ENCODE measurements at places on chromosomes 3 and 15.

- no peak for DNase-seq
Observed at GRCh38 chr3:1987980-1988379, 110.7 kb upstream of the CNTN4 start.

GRCh38 chr15:63077952-63078351 is 35.4 kb downstream of the TPM1 start:
- DNase-seq: no peak

DNA sequence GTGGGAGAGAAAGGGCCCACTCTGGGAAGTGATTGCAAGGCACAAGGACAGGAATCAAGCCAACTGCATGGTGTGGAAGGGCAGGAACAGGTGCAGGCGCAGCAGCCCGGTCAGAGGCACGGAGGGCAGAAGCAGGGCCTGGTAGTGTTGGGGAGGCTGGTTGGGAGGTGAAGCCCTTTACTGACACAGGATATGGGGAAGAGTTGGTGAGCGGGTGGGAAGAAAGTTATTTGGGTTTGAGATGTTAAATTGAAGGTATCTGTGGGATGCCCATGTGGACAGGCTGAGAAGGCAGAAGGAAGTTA is 83.6 kb upstream of the ABHD2 start:
- no peak for DNase-seq

- peak; percentile 27 for DNase-seq
Observed at GRCh38 chr3:136819392-136819730, 435 bp downstream of the SLC35G2 start.

- no peak for DNase-seq
Observed at GRCh38 chr15:96254173-96254572, 76.3 kb upstream of the NR2F2 start.

DNA sequence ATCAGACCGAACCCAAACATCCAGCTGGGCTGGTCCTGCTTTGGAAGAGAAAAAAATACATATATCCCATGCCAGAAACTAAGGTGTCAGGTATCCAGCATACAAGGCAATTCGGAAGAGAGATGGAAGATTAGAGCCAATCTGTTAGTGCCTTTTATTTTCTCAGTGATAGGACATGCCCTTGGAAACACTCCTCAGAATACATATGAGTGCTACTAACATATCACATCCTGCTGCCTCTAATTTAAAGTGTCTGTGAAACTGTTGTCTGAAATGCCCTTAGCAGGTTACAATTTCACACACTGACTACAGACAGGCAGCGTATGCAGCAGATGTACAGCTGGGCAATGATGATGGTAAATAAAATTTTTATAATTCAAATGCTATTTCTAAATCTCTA is 78.9 kb downstream of the RBPMS2 start:
- DNase-seq: no peak

- no peak for DNase-seq
Observed at GRCh38 chr3:138461246-138461645, 26.8 kb downstream of the ESYT3 start.

DNA sequence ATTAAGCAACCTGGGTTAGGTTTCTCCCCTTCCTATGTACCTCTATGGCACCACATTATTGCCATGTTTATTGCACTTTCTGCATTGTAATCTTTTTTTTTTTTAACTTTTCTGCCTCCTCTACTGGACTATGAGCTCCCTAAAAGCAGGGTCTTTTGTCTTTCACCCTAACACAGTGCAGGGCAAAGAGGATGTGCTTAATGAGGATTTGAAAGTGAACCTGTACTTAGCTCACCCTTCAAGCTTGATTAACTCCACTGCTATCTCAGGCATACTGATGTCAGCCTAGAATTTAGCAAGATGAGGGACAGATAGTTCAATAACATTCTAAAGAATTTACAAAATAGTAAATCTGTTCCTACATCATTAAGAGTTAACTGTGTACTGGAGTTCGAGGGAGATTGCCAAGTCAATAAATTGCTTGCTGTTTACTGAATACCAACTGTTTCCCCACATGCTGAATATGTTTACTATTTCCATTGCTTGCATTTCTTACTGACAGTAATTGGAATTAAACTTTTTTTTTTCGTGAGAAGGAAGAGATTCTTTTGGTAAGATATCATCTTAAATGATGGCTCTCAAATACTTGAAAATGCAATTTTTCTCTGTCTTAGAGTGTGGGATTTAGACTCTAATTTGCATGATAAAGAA is 15.7 kb upstream of the PPARG start:
- DNase-seq: no peak

- peak; percentile 21 for DNase-seq
Observed at GRCh38 chr3:151008699-151009098, 36.2 kb upstream of the CLRN1 start.

GRCh38 chr3:19559724-19560442 is 374.1 kb downstream of the EFHB start:
- DNase-seq: no peak

DNA sequence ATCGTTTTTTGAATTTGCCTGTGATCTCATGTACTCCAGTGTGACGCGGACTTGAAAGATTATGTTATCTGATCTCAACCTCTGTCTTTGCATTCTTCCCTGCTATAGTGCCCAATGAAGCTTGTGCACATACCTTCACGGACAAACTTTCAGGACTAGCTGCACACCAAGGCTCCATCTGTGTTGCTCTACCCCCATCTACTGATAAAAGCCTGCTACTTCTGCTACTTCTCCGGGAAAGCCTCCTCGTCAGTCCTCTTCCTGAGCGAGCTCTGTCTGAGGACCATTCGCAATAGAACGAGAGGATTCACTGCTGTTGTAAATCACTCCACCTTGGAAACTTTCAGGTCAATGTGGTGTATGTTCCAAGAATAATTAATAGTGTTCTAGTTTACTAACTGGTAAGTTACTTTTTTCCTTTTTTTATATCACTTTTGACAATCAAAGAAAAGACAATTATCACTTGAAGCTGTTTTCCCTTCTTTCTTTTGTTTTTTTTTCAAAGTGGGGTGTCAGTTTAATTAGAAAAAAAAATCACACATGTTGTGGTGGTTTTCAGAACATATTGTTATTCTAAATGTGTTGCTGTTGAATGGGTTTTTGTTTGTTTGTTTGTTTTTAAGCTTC is 217.6 kb downstream of the ARRDC4 start:
- peak; percentile 12 for DNase-seq

DNA sequence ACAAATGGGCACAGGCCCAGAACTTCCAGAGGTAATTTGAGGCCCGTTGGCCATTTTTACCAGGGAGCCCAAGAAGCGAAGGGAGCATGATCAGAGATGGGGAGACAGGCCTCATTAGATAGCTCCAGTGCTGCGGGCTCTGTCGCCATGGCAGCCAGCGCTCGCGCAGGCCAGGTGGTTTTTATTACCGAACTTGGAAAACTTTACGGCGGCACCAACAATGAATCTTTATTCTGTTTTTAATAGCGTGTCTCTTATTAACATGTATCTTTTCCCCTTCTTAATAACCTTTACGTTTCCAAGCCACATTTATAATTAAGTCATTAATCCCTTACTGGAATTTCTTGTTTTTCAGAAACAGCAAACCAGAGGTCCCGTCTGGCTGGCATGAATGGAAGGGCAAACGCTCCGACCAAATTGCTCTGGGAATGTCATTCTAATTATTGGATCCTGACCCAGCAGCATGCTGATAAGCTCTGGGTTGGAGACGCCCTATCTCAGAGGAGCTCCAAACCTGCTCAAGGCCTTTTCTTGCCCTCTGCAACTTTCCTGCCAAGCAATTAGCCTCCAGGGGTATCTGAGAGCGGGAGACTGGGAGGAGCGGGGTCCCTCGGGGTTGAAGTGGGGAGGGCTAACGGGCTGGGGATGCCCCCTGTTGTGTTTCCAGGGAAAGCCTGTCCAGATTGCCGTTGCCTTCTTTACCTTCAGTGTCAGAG is 256.4 kb downstream of the TLE3 start:
- DNase-seq: no peak

GRCh38 chr3:128168836-128169235 is 15.6 kb downstream of the EEFSEC start:
- no peak for DNase-seq

DNA sequence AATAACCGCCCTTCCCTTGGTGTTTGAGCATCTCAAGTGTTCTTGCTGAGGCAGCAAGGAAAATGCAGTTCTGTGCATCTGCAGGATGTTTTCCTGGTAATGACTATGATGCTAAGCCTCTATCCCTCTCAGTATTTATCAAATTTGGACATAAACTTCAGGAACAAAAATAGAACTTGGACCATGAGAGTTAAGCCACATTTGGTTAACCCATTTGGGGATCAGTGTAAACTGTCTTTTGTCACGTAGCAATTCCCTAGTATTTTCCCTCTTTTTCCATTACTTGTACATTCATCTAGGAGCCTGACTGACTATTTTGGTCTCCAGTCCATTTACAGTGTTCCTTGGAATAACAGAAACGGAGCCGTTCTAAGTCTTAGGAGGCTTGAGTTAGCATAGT is 250.8 kb downstream of the RBMS3 start:
- no peak for DNase-seq

DNA sequence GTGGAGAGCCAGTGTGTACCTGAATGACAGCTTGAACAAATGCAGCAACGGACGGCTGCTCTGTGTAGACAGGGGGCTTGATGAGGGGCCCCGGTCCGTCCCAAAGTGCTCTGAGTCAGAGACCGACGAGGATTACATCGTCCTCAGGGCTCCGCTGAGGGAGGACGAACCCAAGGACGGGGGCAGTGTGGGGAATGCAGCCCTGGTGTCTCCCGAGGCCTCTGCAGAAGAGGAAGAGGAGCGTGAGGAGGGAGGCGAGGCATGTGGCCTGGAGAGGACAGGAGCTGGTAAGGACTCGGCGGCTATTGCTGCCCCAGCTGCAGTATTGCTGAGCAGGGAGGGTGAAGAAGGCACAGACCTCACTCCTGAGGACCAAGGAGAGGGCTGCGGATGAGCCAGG is 54.4 kb upstream of the WNT7A start:
- DNase-seq: no peak

- no peak for DNase-seq
Observed at GRCh38 chr3:46091741-46092701, 64.7 kb upstream of the XCR1 start.

DNA sequence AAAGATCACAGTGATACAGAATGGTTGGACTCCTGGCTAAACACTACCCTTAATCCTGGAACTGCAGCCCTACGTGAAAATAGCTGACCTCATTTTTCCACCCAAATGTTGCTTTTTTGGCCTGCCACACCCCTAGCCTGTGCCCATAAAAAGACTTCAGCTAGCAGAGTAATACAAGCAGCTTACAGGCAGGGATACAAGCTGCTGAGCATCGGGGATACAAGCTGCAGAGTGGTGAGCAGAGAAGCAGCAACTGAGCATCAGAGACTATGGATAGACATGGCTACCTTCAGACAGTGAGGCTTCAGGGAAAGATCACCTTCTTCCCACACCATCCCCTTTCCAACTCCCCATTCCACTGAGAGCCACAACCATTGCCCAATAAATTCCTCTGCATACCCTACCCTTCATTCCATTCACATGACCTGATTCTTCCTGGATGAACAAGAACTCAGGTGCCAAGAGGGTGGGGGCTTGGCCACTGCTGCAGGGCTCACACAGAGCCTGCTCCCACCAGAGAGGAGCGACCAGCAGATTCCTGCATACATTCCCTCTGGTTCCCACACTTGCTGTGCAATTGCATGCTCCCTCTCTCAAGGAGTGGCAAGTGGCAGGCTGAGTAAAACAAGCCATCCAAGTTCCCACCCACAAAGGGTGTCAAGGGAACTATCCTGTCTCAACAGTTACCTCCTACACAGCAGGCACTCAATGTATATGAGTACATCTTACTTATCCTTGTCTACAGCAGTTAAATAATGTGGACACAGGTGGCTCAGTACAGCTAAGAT is 217.5 kb downstream of the ALCAM start:
- DNase-seq: no peak

DNA sequence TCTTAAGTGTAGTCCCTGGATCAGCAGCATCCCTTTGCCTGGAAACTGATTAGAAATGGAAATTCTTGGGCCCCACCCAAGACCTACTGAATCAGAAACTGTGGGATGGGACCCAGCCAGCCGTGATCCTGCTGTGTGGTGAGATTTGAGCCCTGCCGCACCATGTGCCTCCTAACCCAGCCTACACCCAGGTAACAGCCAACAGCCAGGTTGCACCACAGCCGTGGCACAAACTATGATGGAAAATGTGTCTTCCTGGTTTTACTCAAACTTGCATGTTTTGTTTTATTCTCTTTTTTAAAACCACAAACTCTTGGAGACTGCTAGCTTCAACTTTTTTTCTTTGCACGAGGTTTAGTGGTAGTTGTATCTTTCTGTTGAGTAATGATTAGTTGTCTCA is 2.6 kb downstream of the LIMD1 start:
- DNase-seq: no peak

GRCh38 chr3:122030381-122031122 is 8.5 kb upstream of the ILDR1 start:
- DNase-seq: no peak

- DNase-seq: no peak
Observed at GRCh38 chr3:101195951-101196713, 124.2 kb downstream of the IMPG2 start.

GRCh38 chr3:141710888-141711616 is 27.0 kb upstream of the RNF7 start:
- no peak for DNase-seq

DNA sequence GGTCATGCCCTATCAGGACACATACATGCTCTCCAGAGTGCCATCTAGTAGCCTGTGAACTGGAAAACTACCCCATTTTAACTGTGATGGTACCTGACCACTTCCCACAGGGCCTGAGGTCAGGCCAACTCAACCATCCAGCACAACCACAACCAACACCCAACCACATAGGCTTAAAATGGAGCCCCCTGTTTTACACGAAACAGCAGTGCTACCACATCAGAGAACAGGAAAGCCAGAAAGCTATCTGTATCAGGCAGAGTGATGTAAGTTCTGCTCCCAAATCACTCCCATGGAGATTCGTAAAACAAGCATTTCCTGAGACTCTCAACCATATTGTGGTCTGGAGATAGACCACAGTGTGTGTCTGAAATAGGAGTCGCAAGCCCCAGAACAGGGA is 1017.3 kb upstream of the EPHA6 start:
- DNase-seq: no peak

DNA sequence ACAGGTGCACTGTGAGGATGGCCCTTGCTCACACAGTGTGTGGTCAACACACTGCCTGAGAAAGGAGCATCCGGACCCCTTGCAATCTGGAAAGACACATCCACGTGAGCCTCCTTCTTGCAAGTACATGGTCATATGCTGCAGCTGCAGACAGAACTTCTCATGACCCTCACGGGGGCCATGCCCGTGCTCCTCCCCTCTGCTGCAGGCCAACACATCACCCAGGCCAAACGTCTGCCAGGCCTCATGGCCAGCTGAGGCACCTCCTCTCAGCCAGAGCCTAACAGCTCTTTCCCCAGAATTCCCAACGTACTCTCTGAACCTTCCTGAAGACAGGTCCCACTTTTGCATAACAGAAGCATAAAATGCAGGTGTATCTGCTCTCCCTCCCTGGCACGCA is 25.3 kb downstream of the SLC41A3 start:
- DNase-seq: no peak
